K562 (cell line): ENCODE measurements at places on chromosomes 3 and 15. TPM values are rescaled to one million over a fixed set of nuclear protein-coding genes. Genes with fewer than 3 reads are reported as not detected.

DNA sequence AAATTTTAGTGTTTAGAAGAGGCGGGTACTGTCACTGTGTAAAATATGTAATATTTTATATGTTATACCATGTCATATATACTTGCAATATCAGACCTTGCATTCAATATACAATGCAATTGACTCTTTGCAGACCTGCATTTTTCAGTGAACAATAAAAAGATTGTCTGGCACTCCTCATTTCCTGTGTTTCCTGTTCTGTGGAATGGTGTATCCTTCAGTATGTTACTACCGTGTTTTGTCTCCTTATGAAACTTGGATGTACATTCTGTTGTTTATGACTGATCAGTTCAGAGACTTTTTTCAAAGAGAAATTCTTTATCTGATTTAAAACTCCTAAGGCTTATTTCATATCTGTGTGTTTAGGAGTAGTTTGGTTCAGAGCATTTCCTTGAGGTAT, 31.5 kb downstream of the APH1B start:
- no peaks in the 10 kb centered on the region; the same call in 1 of the 2 replicates for H3K4me1 ChIP-seq
- no peak for DNase-seq
- H3K27ac ChIP-seq, result no peak overlapping the region
- H3K36me3 ChIP-seq, result no peaks in the 10 kb centered on the region
- no peaks in the 10 kb centered on the region for H3K27me3 ChIP-seq

The CSK gene
- total RNA-seq, result 108 and 112 TPM in 2 replicates

The TRIM42 gene
- not detected in 2 replicates for total RNA-seq

DNA sequence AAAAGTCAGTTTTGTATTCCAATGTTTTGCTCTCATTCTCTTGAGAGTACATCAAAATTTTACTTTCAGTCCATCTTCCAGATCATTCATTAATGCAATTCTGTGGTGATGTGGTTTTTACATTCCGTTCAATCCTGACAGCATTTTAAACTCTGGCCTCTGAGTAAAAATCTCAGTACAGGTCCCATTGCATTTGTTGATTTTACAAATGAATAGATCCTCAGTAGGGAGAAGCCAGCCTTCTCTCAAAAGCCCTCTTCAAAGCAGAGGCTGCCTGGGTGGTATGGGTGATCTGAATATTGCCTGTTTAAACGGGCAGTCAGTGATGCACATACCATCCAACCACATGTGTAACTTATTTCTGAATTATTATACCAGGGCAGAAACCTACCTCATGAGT, 72.5 kb upstream of the TSC22D2 start:
- H3K27ac ChIP-seq, result no peak overlapping the region
- H3K4me3 ChIP-seq, result no peak overlapping the region

DNA sequence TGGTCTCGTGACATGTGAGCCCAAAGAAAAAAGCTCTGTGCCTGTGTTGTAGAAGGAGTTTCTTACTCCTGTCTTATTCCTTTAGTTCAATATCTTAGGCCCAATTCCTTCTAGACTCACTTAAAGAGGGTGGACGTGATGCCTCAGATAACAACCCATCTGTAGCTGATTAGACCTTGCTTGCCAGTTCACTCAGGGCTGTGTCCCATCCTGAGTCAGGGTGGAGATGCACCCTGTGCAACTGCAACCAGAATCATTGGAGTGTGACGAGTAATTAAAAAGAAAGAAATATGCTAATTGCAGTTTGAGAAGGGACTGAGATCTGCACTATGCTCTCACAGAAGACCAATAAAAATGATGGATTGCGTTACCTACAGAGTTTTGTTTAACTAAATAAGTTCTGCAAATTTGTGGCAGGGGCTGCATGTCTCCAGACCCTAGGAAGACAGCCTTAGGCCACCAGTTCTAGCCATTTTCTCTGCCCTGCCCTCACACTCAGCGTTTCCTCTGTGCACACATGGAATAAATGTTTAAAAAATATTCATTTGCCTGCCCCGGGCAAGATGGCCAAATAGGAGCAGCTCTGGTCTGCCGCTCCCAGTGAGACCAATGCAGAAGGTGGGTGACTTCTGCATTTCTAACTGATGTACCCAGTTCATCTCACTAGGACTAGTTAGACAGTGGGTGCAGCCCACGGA, 83.0 kb downstream of the MOBP start:
- H3K27ac ChIP-seq, result no peak overlapping the region
- no peaks in the 10 kb centered on the region for H3K4me1 ChIP-seq
- DNase-seq, result no peak
- no peak overlapping the region for H3K4me3 ChIP-seq
- no peaks in the 10 kb centered on the region for H3K27me3 ChIP-seq
- H3K36me3 ChIP-seq, result no peaks in the 10 kb centered on the region

The PLSCR2 gene
- 0.18 and 0.40 TPM in 2 replicates for total RNA-seq

The PIK3R4 gene
- 21.5 and 22.8 TPM in 2 replicates for total RNA-seq

- no peak overlapping the region for H3K4me3 ChIP-seq
- no peak overlapping the region for H3K27ac ChIP-seq
- peaks cover 12% of the 10 kb centered on the region; the same call in 1 of the 2 replicates for H3K4me1 ChIP-seq
- DNase-seq, result no peak
Observed at GRCh38 chr3:183517607-183518006, 37.9 kb downstream of the KLHL6 start.

The TCAIM gene
- total RNA-seq, result 23.0 and 25.2 TPM in 2 replicates

The GOLGA8T gene
- not detected in 2 replicates for total RNA-seq

The AQP9 gene
- 0.09 TPM in 1 of 2 replicates, not detected in the other for total RNA-seq

- no peak overlapping the region for H3K27ac ChIP-seq
- H3K27me3 ChIP-seq, result no peaks in the 10 kb centered on the region
- no peak for DNase-seq
- H3K36me3 ChIP-seq, result no peaks in the 10 kb centered on the region
- no peaks in the 10 kb centered on the region for H3K4me1 ChIP-seq
- H3K4me3 ChIP-seq, result no peak overlapping the region
Observed at GRCh38 chr3:175005881-175006280, 146.7 kb downstream of the NAALADL2 start.

DNA sequence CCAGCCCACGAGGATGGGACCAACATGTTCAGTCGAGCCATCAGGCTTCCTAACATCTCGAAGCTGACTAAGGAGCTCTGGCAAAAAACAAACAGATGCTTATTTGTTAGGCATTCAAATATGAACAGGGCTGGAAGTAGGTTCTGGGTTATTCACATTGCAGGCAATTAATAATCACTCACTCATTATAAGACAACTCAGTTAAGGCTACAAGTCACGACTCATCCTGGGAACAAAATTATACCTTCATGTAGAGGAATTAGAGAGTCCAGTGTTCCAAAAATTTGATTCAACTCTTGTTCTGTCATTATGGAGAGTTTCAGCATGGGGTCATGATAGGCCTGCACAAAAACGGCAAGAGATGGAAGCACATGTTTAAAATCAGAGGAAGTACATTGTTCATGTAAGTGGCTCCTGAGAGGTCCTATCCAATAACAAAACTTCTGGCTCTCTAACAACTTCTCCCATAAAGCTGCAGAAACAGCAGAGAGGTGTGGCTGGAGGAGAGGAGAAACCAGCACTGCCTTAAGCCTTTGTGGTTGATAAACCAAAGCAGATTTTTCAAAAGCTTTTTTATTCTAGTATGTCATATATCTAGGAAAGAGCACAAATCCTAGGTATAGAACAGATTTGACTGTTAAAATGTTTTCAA, 50.6 kb downstream of the ARHGEF3 start:
- no peaks in the 10 kb centered on the region; the same call in 2 of the 3 replicates for H3K27me3 ChIP-seq
- no peak overlapping the region for H3K4me3 ChIP-seq
- H3K27ac ChIP-seq, result no peak overlapping the region
- H3K4me1 ChIP-seq, result no peaks in the 10 kb centered on the region; the same call in 1 of the 2 replicates
- H3K36me3 ChIP-seq, result no peaks in the 10 kb centered on the region

The CLDN18 gene
- 0.11 TPM in 2 replicates for total RNA-seq

GRCh38 chr3:141448606-141449220, 38.1 kb upstream of the RASA2 start:
- H3K4me1 ChIP-seq, result peaks cover 8% of the 10 kb centered on the region; the same call in 1 of the 2 replicates
- no peak overlapping the region for H3K4me3 ChIP-seq
- no peaks in the 10 kb centered on the region for H3K27me3 ChIP-seq
- peaks cover 15% of the 10 kb centered on the region for H3K36me3 ChIP-seq

The GOLGA8K gene
- not detected in 2 replicates for total RNA-seq

DNA sequence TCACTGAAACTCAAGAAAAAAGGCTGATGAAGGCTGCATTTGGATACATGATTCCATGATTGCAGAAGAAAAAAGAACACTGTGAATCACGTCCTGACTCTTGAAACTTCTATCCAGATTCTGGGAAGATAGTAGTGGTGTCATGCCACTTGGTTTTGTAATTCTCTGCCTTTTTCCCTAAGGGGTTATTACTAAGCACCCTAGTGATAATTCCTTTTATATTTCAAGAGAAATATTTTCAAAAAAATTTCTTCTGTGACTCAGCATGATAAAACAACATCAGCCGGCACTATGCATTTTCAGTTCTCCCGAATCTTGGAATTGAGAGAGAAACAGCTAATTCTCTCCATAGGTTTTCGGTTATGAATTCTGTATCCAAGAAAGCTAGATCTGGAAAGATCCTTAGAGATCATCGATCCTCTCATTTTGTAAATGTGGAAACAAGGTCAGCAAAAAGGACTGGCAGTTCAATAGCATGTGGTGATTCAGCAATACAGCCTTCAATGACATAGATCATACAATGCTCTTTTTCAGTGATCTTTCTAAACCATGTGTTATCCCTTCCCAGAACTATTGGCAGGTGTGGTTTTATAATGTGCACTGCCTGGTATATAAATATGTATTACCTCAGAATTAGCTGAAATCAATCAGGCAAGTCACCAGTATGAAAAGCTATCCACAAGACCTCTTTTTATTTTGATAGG, 42.6 kb upstream of the TP63 start:
- H3K36me3 ChIP-seq, result no peaks in the 10 kb centered on the region
- no peaks in the 10 kb centered on the region for H3K4me1 ChIP-seq
- H3K27me3 ChIP-seq, result no peaks in the 10 kb centered on the region
- no peak overlapping the region for H3K4me3 ChIP-seq
- no peak for DNase-seq
- no peak overlapping the region for H3K27ac ChIP-seq

The RTP2 gene
- not detected in 2 replicates for total RNA-seq

The DNAH12 gene
- not detected in 2 replicates for total RNA-seq

DNA sequence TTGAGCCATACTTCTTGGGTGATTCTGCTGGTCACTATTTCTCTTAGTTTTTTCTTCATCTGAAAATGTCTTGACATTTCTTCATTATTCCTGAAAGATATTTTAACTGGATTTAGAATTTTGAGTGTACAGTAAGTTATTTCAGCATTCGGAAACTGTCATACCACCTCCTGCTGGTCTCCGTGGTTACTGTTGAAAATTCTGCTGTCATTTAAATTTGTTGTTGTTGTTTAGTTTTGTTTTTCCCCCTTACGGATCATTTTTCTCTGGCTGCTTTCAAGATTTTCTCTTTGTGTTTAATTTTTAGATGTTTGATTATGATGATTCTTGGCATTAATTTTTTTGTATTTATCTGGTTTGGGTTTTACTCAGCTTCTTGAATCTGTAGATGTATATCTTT, 100.5 kb downstream of the CHRNA7 start:
- no peak overlapping the region for H3K4me3 ChIP-seq
- no peak for DNase-seq
- H3K4me1 ChIP-seq, result no peaks in the 10 kb centered on the region
- no peaks in the 10 kb centered on the region for H3K27me3 ChIP-seq

The KCNMB3 gene
- 9.9 and 14.3 TPM in 2 replicates for total RNA-seq

DNA sequence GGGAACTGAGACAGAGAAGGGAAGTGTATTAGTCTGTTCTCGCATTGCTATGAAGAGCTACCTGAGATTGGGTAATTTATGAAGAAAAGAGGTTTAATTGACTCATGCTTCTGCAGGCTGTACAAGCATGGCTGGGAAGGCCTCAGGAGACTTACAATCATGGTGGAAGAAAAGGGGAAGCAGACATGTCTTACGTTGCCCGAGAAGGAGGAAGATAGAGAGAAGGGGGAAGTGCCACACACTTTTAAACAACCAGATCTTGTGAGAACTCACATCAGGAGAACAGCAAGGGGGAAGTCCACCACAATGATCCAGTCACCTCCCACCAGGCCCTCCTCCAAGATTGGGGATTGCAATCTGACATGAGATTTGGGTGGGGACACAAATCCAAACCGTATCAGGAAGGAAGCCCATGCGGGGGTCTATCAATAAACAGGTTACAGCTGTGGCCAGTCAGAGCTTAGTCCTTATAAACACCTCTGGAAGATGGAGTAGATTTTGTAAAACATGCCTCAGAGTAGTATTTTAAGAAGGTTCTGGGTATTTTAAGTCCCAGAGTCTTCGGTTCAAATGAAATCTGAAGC, 153.9 kb downstream of the GHSR start:
- no peak overlapping the region for H3K4me3 ChIP-seq
- H3K27ac ChIP-seq, result no peak overlapping the region
- no peaks in the 10 kb centered on the region for H3K27me3 ChIP-seq
- DNase-seq, result no peak
- no peaks in the 10 kb centered on the region for H3K4me1 ChIP-seq

DNA sequence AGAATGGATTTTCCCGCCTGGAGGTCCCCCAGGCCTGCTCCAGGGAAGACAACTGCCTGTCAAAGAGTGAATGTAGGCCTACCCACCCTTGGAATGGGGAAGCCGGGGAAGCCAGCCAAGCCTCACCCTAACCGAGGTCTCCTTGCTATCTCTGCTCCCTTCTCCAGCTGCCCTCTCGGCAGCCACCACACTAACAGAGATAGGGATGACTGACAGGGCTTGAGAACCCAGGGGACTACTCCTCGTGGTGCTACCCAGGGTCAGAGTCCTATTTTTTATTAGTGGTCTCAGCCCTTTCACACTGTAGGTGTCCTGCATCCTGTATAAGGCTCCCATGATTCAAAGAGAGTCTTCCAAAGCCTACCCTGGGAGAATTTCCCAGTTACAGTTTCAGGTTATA, 160.6 kb upstream of the CHRM5 start:
- no peaks in the 10 kb centered on the region for H3K4me1 ChIP-seq
- no peak overlapping the region for H3K4me3 ChIP-seq
- peaks cover 28% of the 10 kb centered on the region for H3K27me3 ChIP-seq
- no peak overlapping the region for H3K27ac ChIP-seq
